ENCODE measurements at places on chromosomes 12 and 14.

DNA sequence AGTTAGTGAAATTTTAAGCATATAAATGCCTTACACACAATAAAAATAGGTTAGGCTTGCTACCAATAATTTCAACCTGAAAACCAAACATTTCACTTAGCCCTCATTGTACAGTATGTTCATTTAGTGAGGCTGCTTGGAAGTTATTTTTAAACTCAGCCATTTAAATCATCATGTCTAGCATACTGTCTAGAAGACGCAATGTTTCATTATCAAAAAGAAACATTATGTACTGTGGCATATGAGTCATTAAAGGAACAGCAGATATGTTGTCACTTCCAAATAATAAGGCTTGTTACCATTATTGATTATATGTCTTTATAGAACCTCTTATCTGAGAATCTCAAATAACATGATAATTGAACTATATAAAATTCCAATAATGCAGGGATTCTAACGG, 304.7 kb downstream of the RMST start:
- DNase-seq, result no peak

DNA sequence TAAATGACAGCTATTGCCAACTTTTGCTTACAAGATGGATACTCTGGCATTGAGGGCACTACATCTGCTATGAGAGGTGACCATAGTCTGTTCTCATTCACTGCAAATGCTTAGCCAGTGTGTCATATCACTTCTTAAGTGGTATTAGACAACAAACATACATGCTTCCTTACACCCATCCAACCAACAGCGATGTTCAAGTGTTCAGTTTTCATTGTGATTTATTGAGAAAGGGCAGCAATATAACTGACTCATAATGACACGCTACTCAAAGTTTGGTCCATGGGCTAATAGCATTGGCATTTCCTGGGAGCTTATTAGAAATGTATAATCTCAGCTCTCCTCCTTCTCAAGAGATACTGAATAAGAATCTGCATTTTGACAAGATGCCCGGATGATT, 181.7 kb downstream of the NPAS3 start:
- no peak for DNase-seq

DNA sequence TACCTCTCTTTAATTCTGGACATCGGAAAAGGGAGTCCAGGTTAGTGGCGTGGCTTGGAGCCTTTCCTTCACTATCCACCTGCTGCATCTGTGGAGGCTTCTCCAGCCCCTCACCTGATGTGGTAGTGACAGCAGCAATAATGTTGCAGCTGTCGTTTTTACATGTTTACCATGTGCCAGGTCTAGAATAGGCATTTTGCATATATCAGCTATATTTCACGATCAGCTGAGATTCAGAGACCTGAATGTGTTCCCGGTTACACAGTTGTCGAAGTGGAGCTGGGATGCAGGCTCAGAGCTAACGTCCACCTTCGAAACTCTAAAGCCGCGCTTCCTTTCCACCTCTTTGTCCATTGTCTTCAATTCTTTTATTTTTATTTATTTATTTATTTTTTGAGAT, 91.0 kb downstream of the BORCS5 start:
- DNase-seq, result no peak

GRCh38 chr14:77580964-77581505, 35.4 kb downstream of the SPTLC2 start:
- DNase-seq, result no peak

- DNase-seq, result no peak
Observed at GRCh38 chr12:128863957-128864356, 10.7 kb downstream of the GLT1D1 start.

GRCh38 chr12:14723763-14724162, 27.4 kb upstream of the GUCY2C start:
- DNase-seq, result peak; percentile 16

DNA sequence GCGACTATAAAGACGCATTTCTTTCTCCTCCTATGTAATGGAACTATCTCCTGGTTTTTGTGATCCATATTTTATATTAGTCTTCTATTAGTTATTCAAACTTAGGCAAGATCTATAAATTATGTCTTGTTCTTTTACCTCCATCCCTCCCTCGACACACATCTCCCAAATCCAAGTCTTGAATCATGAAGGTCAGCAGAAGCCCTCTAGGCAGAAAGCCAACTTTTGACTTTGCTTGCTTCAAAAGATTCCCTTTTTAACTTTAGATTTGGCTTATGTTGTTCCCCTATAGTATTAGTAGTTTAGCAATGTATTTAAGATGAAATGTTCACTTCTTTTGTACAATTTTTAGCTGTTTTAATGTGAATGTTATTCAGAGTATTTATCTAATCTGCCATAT, 689.8 kb downstream of the SLC6A15 start:
- DNase-seq, result no peak

DNA sequence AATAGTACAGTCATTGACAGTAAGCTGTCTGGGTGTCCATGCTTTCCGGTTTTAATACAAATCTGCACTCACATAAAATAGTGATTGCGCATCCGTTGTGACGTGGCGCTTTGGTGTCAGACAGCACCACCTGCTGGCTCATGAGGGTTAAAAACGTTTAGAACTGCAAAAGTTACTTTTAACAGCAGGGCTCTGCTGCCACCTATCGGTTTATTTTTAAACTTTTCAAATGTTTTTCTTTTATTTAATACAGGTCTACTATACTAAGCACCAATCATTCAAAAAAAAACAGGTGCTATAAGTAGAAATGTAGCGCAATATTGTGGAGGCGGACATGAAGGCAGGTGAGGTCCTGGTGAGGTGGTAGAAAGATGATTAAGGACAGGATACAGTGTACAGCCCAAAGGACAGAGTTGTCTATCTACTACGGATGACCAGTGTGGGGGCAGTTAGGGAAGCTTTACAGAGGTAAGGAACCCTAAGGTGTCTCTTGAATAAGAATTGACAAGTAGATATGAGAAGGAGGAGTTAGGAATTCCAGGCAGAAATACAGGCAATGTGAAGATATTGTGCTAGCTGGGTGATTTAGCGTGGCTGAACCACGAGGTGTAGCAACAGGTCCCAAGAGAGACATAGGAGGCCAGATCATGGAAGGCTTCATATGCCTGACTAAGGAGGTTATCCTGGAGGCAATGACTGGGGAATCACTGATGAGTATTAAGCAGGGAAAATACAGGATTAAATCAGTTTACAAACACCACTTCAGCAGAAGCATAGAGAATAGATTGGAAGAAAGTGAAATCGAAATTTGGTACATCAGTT, 91.5 kb upstream of the PRB2 start:
- peak; percentile 57 for DNase-seq

- no peak for DNase-seq
Observed at GRCh38 chr12:25438638-25439037, 114.4 kb downstream of the LMNTD1 start.

DNA sequence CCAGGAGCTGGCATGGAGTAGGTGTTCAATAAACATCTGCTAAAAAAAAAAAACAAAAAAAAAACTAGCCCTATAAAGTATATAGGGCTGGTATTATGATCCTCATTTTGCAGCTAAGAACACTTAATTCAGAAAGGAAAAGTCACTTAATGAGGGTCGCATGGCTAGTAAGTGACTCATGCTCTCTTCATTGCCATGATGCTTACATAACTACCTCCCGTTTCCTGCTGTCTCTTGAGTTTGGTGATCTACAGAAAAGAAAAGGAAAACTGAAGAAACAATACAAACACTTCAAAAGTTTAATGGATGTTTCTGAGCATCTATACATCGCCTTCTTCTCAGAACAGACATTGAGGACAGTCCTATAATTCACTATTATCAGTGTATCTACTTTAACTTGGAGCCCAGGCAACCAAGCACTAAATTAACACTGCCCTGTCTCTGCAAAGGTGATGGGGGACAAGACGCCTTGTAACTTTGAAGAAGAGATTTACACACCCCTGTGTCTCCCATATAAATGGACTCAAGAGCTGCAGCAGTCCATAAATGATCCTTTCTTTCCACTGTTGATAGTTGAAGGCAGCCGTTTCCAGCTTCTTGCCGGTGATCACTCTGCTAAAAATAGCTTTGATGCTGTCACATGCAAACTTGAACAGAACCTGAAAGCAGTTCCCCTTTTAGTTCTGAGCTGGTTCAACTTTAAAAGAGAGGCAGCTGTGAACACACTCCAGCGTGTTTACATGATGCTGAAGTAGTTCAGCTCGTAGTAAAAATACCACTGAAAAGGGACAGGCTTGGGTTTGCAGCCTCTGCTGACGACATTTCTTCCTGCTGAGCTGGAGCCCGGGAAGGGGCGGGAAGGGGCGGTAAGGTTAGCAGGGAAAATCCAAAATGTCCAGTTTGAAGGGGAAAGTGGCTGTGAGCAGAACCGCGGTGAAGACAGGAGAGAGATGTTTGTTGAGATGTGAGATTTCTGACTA, 113.3 kb downstream of the FOXN3 start:
- no peak for DNase-seq

GRCh38 chr14:96586056-96586455, 83.9 kb downstream of the PAPOLA start:
- no peak for DNase-seq

DNA sequence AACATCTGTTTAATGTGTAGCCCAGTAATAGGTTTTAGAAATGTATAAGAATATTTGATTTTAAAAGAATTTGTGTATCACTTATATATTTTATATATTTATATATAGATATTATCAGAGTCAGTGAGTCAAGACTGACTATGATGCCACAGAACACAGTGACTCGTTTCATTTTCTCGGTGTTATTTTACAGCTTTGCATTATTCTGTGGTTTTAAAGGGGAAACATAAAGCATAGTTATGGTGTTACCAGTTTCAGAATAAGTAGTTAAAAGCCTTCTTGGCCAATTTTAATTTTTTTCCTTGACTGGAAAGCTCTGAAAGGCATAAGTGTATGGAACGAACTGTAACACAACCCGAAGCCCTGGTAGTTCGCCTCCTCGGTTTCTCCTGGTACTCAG, 91.0 kb downstream of the GRIP1 start:
- no peak for DNase-seq

All from stimulated activated CD4-positive, alpha-beta T cell treated with anti-CD3 and anti-CD28 coated beads, TNF-alpha, amount 100 ng/mL, for 1 hour (primary cell).